ENCODE measurements at places on chromosomes 11 and 22. TPM values are rescaled to one million over a fixed set of nuclear protein-coding genes. Genes with fewer than 3 reads are reported as not detected.

The SOX6 gene
- total RNA-seq, result not detected

The SLC25A22 gene
- 35.7 TPM for total RNA-seq

The F2 gene
- not detected for total RNA-seq

The MUC5B gene
- not detected for total RNA-seq

The CST6 gene
- 0.65 TPM for total RNA-seq

The SLC25A18 gene
- not detected for total RNA-seq

The OR51E2 gene
- not detected for total RNA-seq

The WNT7B gene
- not detected for total RNA-seq

The ACAD8 gene
- 23.3 TPM for total RNA-seq

The ZNF215 gene
- total RNA-seq, result 0.53 TPM

The SYCE3 gene
- total RNA-seq, result 0.71 TPM

The DEUP1 gene
- not detected for total RNA-seq

The CSKMT gene
- 18.3 TPM for total RNA-seq

The OR5D14 gene
- not detected for total RNA-seq

The TEX12 gene
- 0.30 TPM for total RNA-seq

- H3K4me1 ChIP-seq, result peaks cover 26% of the 10 kb centered on the region
- no peaks in the 10 kb centered on the region for H3K36me3 ChIP-seq
- H3K27ac ChIP-seq, result no peak overlapping the region
- H3K4me3 ChIP-seq, result no peak overlapping the region
- H3K27me3 ChIP-seq, result peaks cover 3% of the 10 kb centered on the region
Observed at GRCh38 chr11:132719684-132720083, 812.6 kb downstream of the OPCML start.

DNA sequence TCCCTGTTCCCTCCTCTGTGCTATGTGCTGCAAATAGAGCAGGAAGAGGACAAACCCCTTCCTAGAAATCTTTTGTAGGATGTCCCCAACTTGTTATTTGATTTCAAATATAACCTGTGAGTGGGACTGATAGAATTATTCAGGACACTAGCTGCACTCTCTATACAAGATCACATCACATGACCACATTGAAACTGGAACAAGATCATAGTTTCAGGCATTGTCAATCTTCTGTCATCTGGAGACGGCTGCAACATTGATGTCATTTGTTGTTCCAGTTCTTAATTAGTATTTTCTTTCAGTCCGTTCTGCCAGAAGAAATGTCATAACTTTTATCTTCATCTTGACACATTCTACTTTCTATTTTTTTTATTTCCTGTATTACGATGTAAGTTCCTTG lies 89.3 kb downstream of the GRIA4 start:
- no peaks in the 10 kb centered on the region for H3K36me3 ChIP-seq
- H3K4me1 ChIP-seq, result no peaks in the 10 kb centered on the region
- no peaks in the 10 kb centered on the region for H3K27me3 ChIP-seq
- no peak overlapping the region for H3K4me3 ChIP-seq

GRCh38 chr11:57475671-57476046 lies 15.3 kb downstream of the RTN4RL2 start:
- no peak overlapping the region for H3K27ac ChIP-seq
- H3K27me3 ChIP-seq, result peaks cover 53% of the 10 kb centered on the region
- H3K36me3 ChIP-seq, result no peaks in the 10 kb centered on the region
- H3K4me1 ChIP-seq, result peaks cover 35% of the 10 kb centered on the region

GRCh38 chr22:30245985-30246813 lies at the start of gene LIF:
TSS of gene LIF (minus strand) at chr22:30246759. CDS start at chr22:30246695, 64 bp downstream.
- peaks cover 41% of the 10 kb centered on the region for H3K36me3 ChIP-seq
- H3K4me3 ChIP-seq, result peak within 1 kb of the TSS; percentile 95
- peak; percentile 67 for DNase-seq
- H3K4me1 ChIP-seq, result peaks cover 78% of the 10 kb centered on the region
- H3K27me3 ChIP-seq, result no peaks in the 10 kb centered on the region

DNA sequence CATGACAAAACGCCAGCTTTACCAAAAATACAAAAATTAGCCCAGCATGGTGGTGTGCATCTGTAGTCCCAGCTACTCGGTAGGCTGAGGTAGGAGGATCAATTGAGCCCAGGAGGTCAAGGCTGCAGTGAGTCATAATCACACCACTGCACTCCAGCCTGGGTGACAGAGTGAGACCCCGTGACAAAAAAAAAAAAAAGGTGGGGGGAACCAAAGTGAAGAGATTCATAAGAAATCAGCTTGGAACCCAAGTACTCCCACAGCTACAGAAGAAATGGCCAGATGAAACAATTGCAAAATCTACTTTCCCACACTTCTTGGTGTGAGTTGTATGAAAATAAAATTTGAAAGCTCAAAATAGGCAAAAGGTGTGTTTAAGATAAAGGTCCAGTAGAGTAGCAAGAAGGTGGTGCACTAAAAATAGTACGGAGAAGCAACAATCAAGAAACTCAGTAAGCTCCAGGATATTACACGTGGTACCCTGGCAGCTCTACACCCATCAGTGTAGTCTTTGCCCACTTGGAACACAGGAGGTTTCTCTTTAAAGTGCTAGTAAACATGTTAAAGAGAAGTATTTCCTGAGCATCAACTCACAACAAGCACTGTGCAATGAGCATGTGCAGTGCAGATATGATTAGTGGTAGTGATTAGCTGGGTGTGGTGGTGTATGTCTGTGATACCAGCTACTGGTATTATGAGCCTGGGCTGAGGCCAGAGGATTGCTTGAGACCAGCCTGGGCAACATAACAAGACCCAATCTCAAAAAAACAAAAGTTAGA lies 5.3 kb downstream of the HARBI1 start:
- no peaks in the 10 kb centered on the region for H3K36me3 ChIP-seq
- no peak overlapping the region for H3K4me3 ChIP-seq
- no peaks in the 10 kb centered on the region for H3K27me3 ChIP-seq
- H3K27ac ChIP-seq, result no peak overlapping the region

- no peak overlapping the region for H3K4me3 ChIP-seq
- peaks cover 5% of the 10 kb centered on the region for H3K27me3 ChIP-seq
- no peak for DNase-seq
- no peak overlapping the region for H3K27ac ChIP-seq
- H3K4me1 ChIP-seq, result peaks cover 14% of the 10 kb centered on the region
Observed at GRCh38 chr11:125935056-125935455, 10.8 kb upstream of the VSIG10L2 start.

DNA sequence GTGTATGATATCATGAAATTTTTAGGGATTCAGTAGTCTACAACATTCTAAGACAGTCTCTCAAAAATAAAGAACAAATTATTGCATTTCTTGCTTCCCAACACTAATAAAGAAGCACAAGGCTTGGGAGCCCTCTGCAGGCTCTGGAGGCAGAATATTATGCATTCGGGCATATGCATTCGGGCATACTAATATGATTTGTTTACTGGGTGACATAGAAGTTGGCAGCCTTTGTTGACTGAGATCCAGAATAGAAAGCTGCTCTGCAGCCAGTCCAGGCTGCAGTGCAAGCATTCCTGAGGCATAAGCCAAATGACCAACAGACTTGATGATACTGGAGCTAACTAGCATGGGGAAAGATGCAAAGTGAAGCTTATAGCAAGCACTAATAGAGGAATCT lies 945.5 kb downstream of the OPCML start:
- H3K36me3 ChIP-seq, result no peaks in the 10 kb centered on the region
- H3K27ac ChIP-seq, result no peak overlapping the region
- H3K4me3 ChIP-seq, result no peak overlapping the region
- no peaks in the 10 kb centered on the region for H3K27me3 ChIP-seq

GRCh38 chr11:33867561-33867960 lies 24.3 kb downstream of the LMO2 start:
- H3K4me3 ChIP-seq, result no peak overlapping the region
- no peak overlapping the region for H3K27ac ChIP-seq
- no peaks in the 10 kb centered on the region for H3K36me3 ChIP-seq
- DNase-seq, result no peak
- H3K4me1 ChIP-seq, result peaks cover 11% of the 10 kb centered on the region
- H3K27me3 ChIP-seq, result peaks cover 71% of the 10 kb centered on the region

DNA sequence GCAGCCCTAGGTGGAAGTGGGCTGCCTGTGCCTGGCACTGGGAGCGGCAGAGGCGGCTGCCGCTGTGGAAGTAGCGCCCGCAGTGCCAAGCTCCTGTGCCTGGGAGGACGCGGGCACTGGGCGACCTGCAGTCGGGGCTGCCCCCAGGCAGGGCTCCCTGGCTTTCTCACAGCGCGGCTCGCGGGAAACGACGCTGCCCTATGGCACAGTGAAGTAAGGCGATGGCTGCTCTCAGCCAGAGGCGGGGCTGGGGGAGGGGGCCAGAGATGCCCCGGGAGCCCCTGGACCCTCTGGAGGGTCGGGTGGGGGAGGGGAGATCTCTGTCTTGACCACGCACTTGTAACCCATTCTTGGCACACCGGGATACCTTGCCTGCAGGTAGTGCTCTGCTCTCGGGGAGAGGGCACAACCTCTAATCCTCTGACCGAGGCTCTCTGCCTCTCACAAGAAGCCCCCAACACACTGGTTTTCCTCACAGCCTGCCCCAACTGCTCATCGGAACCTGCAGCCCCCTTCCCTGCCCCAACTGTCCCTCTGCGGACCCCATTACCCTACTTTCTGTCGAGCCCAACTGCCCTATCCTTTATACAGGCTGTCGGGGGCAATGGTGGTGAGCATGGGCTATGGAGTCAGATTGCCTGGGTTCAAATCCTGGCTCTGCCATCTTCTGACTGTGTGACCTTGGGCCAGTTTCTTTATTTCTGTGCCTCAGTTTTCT lies 32.2 kb upstream of the TRIM29 start:
- H3K4me1 ChIP-seq, result peaks cover 3% of the 10 kb centered on the region
- no peak overlapping the region for H3K4me3 ChIP-seq
- H3K36me3 ChIP-seq, result no peaks in the 10 kb centered on the region
- DNase-seq, result no peak

DNA sequence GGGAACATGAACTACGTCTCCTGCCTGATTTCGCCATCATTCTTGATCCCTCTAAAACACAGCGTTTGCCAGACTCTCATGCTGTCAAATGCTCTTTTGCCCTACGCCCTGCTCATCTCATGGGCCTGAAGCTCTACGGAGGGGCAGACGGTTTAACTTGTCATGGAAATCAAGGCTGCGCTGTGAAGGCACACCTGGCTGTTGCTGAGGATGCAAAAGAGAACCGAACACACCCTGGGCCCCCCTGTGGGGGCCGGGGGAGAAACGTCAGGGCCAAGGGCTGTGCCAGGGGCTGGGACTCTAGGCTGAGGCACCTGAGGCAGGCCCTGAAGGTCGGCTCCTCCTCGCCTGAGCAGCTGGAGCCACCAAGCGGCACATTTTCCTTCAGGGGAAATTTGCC lies 957.2 kb downstream of the BRD1 start:
- DNase-seq, result no peak
- no peaks in the 10 kb centered on the region for H3K4me1 ChIP-seq
- no peaks in the 10 kb centered on the region for H3K27me3 ChIP-seq
- H3K27ac ChIP-seq, result no peak overlapping the region

GRCh38 chr11:131465746-131466145 lies 95.3 kb downstream of the NTM start:
- DNase-seq, result no peak
- no peak overlapping the region for H3K4me3 ChIP-seq
- H3K27ac ChIP-seq, result no peak overlapping the region
- H3K27me3 ChIP-seq, result peaks cover 1% of the 10 kb centered on the region
- no peaks in the 10 kb centered on the region for H3K36me3 ChIP-seq

GRCh38 chr11:108508653-108509593 lies 10.7 kb upstream of the POGLUT3 start:
- H3K27me3 ChIP-seq, result peaks cover 10% of the 10 kb centered on the region
- H3K4me1 ChIP-seq, result no peaks in the 10 kb centered on the region
- H3K27ac ChIP-seq, result no peak overlapping the region
- no peak for DNase-seq

GRCh38 chr11:67351275-67352005 lies 1.9 kb downstream of the POLD4 start:
- H3K4me1 ChIP-seq, result peaks cover 41% of the 10 kb centered on the region
- H3K36me3 ChIP-seq, result peaks cover 8% of the 10 kb centered on the region
- H3K27me3 ChIP-seq, result no peaks in the 10 kb centered on the region
- peak overlapping the region; percentile 65 for H3K4me3 ChIP-seq
- DNase-seq, result peak; percentile 65

DNA sequence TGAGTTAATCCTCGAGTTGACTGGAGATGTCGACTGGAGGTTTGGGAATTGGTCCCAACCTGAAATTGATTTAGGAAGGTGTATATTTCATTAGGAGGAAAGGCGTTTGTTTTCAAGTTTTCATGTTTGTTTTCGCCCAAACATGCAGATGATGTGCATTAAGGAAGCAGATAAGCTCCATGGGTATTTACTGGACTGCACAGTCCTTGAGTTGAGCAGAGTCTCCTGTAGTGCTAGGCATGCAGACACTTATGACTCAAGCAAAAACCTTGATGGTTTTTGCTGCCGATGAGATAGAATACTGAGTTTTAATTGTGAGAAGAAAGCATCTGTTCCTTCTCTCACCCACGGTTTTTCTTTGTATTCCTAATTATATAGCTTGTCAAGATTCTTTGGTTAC lies 27.9 kb downstream of the CABIN1 start:
- H3K36me3 ChIP-seq, result peaks cover 53% of the 10 kb centered on the region
- H3K4me3 ChIP-seq, result no peak overlapping the region
- H3K27ac ChIP-seq, result no peak overlapping the region
- DNase-seq, result no peak

DNA sequence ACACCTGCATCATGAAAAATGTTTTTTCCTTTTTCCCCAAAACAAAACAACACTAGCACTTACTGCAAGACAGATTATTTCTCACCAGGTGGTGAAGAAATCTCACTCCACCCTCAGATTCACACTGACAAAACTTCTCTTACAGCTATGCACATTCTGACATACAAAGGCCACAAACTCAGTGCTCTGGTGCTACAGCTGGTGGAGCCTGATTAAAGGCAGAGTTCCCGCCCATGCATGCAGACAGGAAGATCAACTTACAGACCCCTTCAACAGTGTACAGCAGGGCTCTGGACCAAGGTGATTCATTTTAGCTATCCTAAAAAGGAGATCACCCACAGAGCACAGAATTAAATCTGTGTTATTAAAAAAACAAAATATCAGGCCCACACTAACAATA lies 112.6 kb downstream of the CADM1 start:
- H3K27ac ChIP-seq, result no peak overlapping the region
- no peaks in the 10 kb centered on the region for H3K4me1 ChIP-seq
- H3K27me3 ChIP-seq, result peaks cover 3% of the 10 kb centered on the region
- H3K4me3 ChIP-seq, result no peak overlapping the region
- DNase-seq, result no peak

- H3K27me3 ChIP-seq, result no peaks in the 10 kb centered on the region
- no peak overlapping the region for H3K4me3 ChIP-seq
- no peaks in the 10 kb centered on the region for H3K4me1 ChIP-seq
- H3K27ac ChIP-seq, result no peak overlapping the region
- H3K36me3 ChIP-seq, result no peaks in the 10 kb centered on the region
Observed at GRCh38 chr11:115724666-115725065, 220.5 kb upstream of the CADM1 start.

Measured in activated CD4-positive, alpha-beta memory T cell treated with anti-CD3 and anti-CD28 coated beads, Interleukin-2, amount 10 ng/mL, durations not matched to agents 7 days and 5 days (primary cell).